Ascending aorta (tissue), 2 donors: ENCODE measurements at places on chromosomes 2 and 18.

GRCh38 chr2:72827487-72827886 is 1.7 kb upstream of the EXOC6B start:
- no peak for DNase-seq

DNA sequence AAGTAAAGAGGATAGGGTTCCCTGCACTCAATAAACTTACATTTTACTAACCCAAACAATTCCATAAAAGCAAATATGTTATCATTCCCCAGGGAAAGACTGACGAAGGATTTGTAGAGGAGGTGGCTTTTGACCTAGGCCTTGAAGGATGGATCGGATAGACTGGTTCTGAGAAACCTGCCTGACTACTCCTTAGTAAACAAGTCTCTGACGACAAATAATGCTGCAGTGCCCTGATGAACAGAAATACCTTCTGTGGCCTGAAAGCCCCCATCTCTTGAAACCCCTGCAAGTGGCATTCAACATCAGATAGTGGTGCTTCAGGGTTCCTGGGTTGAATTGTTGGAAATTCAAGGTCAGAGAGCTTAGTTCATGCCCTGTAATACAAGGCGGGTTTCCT is 19.2 kb downstream of the PRKCE start:
- no peak for DNase-seq

- no peak for DNase-seq
Measured at GRCh38 chr18:67553437-67553836, 36.9 kb upstream of the DSEL start.

- no peak for DNase-seq
Measured at GRCh38 chr2:20728114-20728758, 61.3 kb downstream of the GDF7 start.

DNA sequence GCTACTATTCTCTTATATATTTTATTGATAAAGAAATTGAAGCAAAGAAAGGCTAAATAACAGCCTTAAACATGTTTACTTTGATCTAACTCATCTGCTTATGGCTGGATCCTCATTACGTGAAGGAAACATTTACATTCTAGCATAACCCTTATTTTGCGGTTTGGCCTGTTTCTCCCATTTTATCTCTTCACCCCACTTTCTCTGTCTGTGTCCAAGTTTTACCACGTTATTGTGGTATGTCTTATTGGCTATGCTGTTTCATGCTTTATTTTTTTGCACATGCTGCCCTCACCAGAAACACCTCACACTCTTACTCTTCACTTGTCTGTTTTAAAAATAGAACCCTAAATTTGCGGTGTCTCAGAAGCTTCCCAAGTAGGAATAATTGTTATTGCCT is 78.5 kb downstream of the RPIA start:
- no peak for DNase-seq

- no peak for DNase-seq
Measured at GRCh38 chr18:35390951-35391700, 14.0 kb upstream of the ZNF396 start.

- no peak for DNase-seq
Measured at GRCh38 chr2:170477630-170478029, 237.5 kb upstream of the SP5 start.

- no peak for DNase-seq
Measured at GRCh38 chr2:208251098-208251497, 3.8 kb downstream of the IDH1 start.

GRCh38 chr2:200258881-200259576 is 47.5 kb upstream of the SPATS2L start:
- no peak for DNase-seq

- no peak for DNase-seq
Measured at GRCh38 chr2:24792542-24792873, 683 bp downstream of the PTRHD1 start.

GRCh38 chr2:70683455-70683854 is 84.5 kb downstream of the ADD2 start:
- DNase-seq, result no peak
